T-helper 2 cell treated with Interferon-gamma antibody and Interleukin-4, amounts not matched to agents 5 μg/mL and 100 μg/mL, for 36 hours (primary cell): ENCODE measurements at places on chromosomes 16 and 17.

- peak; percentile 29 for DNase-seq
- peaks cover 4% of the 10 kb centered on the region for H3K27me3 ChIP-seq
- no peaks in the 10 kb centered on the region for H3K36me3 ChIP-seq
- no peak overlapping the region for H3K4me3 ChIP-seq
- no peak overlapping the region for H3K27ac ChIP-seq
Measured at GRCh38 chr17:29369831-29370735, 20.1 kb upstream of the TAOK1 start.

GRCh38 chr16:20726661-20727060, 15.0 kb downstream of the THUMPD1 start:
- no peak overlapping the region for H3K4me3 ChIP-seq
- no peak overlapping the region for H3K27ac ChIP-seq
- DNase-seq: no peak
- no peaks in the 10 kb centered on the region for H3K27me3 ChIP-seq
- H3K36me3 ChIP-seq: no peaks in the 10 kb centered on the region

DNA sequence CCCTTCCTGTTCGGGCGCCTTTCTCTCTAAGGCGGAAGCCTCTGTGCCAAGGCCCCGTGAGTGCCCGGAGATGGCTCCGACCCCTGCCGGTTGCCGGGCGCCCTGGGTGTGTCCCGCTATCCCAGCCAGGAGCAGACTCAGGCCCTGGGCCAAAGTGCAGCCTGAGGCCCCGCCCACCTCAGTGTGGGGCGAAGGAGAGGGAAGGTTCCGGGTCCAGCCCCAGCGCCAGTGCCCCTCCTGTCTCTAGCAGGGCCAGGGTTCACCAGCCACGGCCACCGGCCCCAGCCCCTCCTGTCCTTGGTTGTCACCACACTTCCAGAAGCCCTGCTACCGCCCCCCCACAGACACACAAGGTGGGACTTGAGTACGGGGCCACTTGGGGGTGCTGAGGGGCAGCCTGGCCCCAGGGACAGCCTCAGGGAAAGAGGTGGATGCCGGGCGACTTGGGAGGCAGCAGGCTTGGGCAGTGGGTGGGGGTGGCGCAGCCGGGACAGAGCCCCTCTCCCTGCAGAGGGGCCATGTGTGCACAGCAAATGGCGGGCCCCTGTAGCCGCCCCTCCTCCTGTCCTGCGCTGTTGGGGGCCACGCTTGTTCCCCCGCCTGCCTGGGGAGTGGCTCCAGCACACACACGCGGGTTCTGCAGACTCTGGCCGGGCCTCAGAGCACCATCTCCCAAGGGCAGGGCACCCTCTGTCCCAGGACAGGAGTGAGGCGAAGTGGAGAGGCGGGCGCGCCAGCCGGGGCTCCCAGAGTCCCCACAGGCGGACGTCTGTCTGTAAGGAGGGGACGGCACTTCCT, 6.0 kb downstream of the C1QTNF8 start:
- H3K4me3 ChIP-seq: no peak overlapping the region
- H3K36me3 ChIP-seq: peaks cover 2% of the 10 kb centered on the region
- DNase-seq: no peak
- H3K4me1 ChIP-seq: no peaks in the 10 kb centered on the region

DNA sequence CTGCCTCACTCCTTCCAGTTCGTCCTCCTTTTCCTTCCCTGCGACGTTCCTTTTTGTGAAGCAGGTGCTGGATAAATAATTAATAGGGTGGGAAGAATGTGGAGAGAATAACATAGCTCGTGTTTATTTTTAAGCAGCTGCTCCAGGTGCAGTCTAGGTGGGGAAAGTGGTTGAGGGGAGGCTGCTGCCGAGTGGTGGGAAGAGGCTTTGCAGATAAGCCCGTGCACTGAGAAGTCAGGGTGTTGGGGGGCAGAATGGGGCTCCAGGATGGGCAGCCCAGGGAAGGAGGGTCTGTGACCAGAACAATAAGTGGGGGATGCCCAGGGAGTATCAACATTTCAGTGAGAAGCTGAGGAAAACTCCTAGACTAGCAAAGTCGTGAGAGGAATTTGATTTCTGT, 300.5 kb downstream of the CPPED1 start:
- peaks cover 8% of the 10 kb centered on the region for H3K4me1 ChIP-seq
- no peak overlapping the region for H3K4me3 ChIP-seq
- no peaks in the 10 kb centered on the region for H3K36me3 ChIP-seq
- no peaks in the 10 kb centered on the region for H3K27me3 ChIP-seq
- DNase-seq: no peak

DNA sequence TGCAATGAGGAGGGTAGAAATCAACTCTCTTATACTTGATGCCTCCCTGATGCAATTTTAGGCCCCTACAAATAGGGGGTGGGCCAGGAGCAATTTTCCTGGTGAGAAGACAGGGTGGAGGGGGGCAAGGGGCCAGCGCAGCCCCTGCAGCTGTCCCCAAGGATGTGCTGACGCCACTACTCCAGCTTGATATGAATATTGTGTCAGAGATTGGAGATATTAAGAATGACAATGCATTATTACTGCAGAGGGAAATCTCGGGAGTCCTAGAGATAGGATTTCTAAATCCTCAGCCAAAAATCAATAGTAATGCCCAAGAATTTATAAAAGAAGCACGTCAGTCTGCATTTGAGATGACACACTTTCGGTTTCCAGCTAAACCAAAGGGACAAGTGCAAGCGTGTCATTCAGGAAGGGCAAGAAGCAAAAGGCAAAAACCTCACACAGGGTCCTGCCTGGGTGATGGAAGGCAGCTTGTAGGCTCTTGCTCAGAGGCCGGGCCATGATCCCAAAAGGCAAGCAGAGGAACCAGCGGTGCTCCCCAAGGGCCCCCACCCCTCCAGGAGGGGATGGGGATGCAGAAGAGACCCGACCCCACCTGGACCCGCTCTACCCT, 178.8 kb downstream of the C16orf78 start:
- no peaks in the 10 kb centered on the region for H3K36me3 ChIP-seq
- H3K4me3 ChIP-seq: no peak overlapping the region
- H3K27me3 ChIP-seq: no peaks in the 10 kb centered on the region
- no peak overlapping the region for H3K27ac ChIP-seq
- no peaks in the 10 kb centered on the region for H3K4me1 ChIP-seq

DNA sequence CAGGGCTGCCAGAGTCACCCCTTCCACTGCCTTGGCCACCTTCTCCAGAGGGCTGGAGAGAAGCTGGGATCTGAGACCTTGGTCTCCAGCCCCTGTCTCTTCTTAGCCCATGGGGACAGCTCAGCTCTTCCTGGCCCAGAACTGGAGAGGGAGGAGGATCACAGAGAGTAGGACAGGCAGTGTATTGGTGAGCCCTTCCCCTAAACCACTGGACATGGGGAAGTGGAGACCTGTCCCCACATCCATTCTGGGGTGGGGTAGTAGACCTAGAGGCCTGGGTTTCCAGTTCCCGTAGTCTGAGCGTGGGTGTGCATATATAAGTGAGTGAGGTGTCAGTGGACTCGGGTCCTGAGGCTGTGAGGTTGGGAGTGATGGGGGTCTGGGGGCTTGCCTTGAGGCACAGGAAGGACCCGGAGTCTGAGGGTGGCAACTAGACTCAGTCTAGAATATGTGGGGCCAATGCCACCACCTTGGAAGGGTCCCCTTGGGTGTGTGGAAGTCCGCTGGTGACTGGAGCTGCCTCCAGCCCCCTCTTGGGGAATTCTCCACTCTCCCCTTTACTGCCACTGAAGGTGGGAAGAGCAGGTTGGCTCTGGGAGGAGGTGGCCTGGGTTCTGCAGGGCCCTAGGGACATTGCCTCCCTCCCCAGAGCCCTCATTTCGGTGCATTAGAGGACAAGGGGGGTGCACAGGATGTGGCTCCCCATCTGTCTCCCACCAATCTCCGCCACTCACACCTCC, 19.9 kb downstream of the GJD3 start:
- H3K4me3 ChIP-seq: peak overlapping the region; percentile 4
- no peak for DNase-seq
- H3K36me3 ChIP-seq: peaks cover 38% of the 10 kb centered on the region
- no peaks in the 10 kb centered on the region for H3K27me3 ChIP-seq
- H3K27ac ChIP-seq: no peak overlapping the region

DNA sequence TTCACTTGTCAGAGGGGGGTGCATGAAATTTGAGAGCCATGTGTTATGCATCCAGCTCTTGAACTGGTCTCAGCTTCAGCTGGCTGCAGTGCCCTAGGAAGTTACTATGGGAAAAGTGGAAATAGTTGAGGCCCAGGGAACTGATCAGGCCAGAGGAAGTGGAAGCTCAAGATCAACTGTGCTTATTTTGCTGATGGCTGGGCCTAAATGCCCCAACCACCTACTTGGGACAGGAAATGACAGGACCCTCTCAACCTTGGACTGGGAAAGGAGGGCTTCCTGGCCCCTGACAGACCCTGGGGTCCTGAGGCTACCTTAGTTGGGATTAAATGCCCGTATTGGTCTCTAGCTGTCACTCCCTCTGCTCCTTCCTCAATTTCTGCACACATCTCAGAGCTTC, 1.2 kb upstream of the TAOK2 start:
- peak overlapping the region; percentile 81 for H3K27ac ChIP-seq
- H3K27me3 ChIP-seq: no peaks in the 10 kb centered on the region
- H3K4me1 ChIP-seq: peaks cover 28% of the 10 kb centered on the region
- H3K36me3 ChIP-seq: peaks cover 30% of the 10 kb centered on the region
- H3K4me3 ChIP-seq: no peak overlapping the region

- H3K4me1 ChIP-seq: peaks cover 11% of the 10 kb centered on the region
- H3K4me3 ChIP-seq: no peak overlapping the region
- no peaks in the 10 kb centered on the region for H3K36me3 ChIP-seq
Measured at GRCh38 chr16:23290189-23291062, 11.7 kb upstream of the SCNN1B start.

GRCh38 chr16:88702371-88703210, 3.6 kb downstream of the RNF166 start:
- H3K4me3 ChIP-seq: peak overlapping the region; percentile 85
- no peaks in the 10 kb centered on the region for H3K27me3 ChIP-seq
- peaks cover 46% of the 10 kb centered on the region for H3K4me1 ChIP-seq
- peak overlapping the region; percentile 77 for H3K27ac ChIP-seq
- DNase-seq: no peak

DNA sequence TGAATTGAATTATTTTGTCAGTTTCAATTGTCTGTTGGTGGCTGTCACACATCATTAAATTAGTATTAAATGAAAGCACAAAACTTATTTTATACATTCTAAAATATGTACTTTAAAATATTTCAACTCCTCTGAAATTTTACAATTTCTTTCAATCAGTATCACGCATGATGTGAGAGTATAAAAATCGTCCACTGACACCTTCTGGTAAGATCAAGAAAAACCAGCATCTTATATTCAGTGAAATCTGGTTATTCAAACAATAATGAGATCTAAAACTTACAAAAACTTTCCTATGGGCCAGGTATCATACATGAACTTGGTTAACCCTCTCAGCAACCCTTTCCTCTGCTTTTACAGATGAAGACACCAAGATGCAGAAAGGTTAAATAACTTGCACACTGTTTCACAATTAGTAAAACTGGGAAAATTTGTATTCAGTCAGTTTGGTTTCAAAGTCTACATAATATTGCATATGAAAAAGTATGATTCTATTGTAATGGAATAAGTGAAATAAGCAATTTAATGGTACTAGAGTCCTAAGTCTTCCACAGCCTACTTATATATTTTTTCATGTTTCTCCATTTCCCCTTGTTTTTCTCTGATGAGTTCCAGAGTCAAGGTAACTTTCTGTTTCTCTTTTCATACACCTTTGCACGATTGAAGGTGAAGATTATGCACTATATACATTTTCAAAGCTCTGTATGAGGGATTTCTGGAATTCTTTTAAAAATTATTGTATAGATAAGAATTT, 58.7 kb downstream of the EFCAB5 start:
- H3K36me3 ChIP-seq: no peaks in the 10 kb centered on the region
- H3K27ac ChIP-seq: no peak overlapping the region
- H3K27me3 ChIP-seq: peaks cover 14% of the 10 kb centered on the region
- H3K4me1 ChIP-seq: peaks cover 9% of the 10 kb centered on the region
- no peak overlapping the region for H3K4me3 ChIP-seq

- DNase-seq: no peak
- H3K4me3 ChIP-seq: no peak overlapping the region
- H3K36me3 ChIP-seq: no peaks in the 10 kb centered on the region
Measured at GRCh38 chr17:71980171-71980570, 140.6 kb upstream of the SOX9 start.

GRCh38 chr16:8377864-8378263, 212.4 kb downstream of the TMEM114 start:
- H3K36me3 ChIP-seq: no peaks in the 10 kb centered on the region
- no peaks in the 10 kb centered on the region for H3K27me3 ChIP-seq
- no peak for DNase-seq
- no peaks in the 10 kb centered on the region for H3K4me1 ChIP-seq
- no peak overlapping the region for H3K4me3 ChIP-seq
- no peak overlapping the region for H3K27ac ChIP-seq

DNA sequence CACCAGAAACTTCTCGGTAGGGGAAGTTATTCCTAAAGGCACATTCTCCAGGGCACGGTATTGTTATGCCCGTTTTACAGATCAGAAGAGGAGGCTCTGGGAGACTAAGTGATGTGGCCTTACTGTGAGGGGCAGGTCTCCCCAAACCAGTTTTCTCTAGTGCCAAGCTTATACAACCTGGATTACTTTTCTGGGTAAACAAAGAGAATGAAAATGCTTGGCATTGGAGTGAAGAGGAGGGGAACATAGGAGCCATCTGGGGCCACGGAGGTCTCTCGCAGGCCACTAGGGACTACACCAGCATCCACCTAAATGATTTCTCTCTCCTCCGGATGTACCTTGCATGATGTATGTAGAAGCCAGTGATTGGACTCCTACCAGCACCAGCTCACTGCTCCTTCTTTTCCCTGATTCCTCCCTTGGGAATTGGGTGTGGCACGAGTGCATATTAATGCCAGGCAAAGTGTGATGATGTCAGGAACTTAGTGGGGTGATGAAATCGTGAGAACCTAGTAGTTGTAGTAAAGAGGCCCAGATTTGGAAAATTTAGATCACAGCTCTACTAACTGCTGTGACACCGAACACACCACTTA, 674 bp downstream of the TOM1L1 start:
- peaks cover 3% of the 10 kb centered on the region for H3K4me1 ChIP-seq
- H3K27me3 ChIP-seq: peaks cover 40% of the 10 kb centered on the region
- no peaks in the 10 kb centered on the region for H3K36me3 ChIP-seq
- no peak overlapping the region for H3K27ac ChIP-seq

DNA sequence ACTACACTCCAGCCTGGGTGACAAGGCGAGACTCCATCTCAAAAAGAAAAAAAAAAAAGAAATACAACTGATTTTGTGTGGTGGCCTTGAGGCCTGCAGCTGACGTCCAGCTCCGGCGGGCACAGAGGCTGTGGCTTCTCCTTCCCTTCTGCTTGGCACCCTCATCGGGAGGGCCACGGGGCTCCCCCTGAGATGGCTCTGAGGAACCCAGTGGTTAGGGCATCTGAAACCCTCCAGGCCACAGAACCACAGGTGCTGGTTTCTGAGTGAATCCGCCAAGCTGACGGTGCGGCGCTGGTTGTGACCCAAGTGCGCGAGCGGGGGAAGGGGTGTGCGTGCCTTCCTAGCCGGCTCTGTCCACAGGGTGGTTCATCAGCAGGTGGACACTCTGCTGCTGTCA, 63.4 kb downstream of the LMF1 start:
- H3K4me3 ChIP-seq: no peak overlapping the region
- H3K36me3 ChIP-seq: peaks cover 18% of the 10 kb centered on the region
- H3K27ac ChIP-seq: no peak overlapping the region
- H3K27me3 ChIP-seq: no peaks in the 10 kb centered on the region
- DNase-seq: no peak

- no peak overlapping the region for H3K4me3 ChIP-seq
- H3K27ac ChIP-seq: no peak overlapping the region
- peaks cover 71% of the 10 kb centered on the region for H3K27me3 ChIP-seq
- DNase-seq: no peak
Measured at GRCh38 chr16:51151961-51152663, 1.0 kb upstream of the SALL1 start.
